Sigmoid colon (tissue), 7 donors: ENCODE measurements at places on chromosomes 13 and 19. TPM values are rescaled to one million over a fixed set of nuclear protein-coding genes. Genes with fewer than 3 reads are reported as not detected.

GRCh38 chr19:13020002-13020414, 24.7 kb downstream of the NFIX start:
- no peaks in the 10 kb centered on the region for H3K4me1 ChIP-seq
- H3K27ac ChIP-seq = peak overlapping the region; percentile 98
- no peaks in the 10 kb centered on the region for H3K27me3 ChIP-seq
- DNase-seq = no peak

The POU2F2 gene
- total RNA-seq = 3.0 TPM

- no peaks in the 10 kb centered on the region for H3K27me3 ChIP-seq
- no peaks in the 10 kb centered on the region for H3K4me1 ChIP-seq
- H3K4me3 ChIP-seq = no peak overlapping the region
- H3K27ac ChIP-seq = no peak overlapping the region
Measured at GRCh38 chr19:54660306-54660705, 2.5 kb upstream of the LILRB4 start.

DNA sequence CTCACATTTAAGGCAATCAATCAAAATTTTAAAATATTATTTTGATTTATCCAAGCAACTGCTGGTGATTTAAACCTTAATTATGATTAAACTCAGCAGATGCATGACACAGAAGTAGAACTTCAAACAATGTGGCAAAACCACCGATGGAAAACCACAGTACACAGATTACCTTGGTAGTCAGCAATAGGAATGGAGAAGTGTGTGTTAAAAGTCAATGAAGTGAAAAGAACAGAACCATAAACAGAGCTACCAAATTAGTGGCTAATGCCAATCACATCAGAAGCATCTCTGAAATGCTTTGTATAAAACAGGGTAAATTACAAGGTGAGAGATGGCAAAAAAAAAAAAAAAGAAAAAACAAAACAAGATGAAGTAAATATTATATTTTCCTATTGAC, 31.2 kb downstream of the KATNAL1 start:
- no peaks in the 10 kb centered on the region for H3K4me1 ChIP-seq
- H3K4me3 ChIP-seq = no peak overlapping the region
- H3K36me3 ChIP-seq = no peaks in the 10 kb centered on the region
- no peak overlapping the region for H3K27ac ChIP-seq
- DNase-seq = no peak

The CEACAM3 gene
- not detected for total RNA-seq

The KLK15 gene
- not detected for total RNA-seq

- no peaks in the 10 kb centered on the region for H3K36me3 ChIP-seq
- no peak overlapping the region for H3K27ac ChIP-seq
- no peak overlapping the region for H3K4me3 ChIP-seq
- no peaks in the 10 kb centered on the region for H3K4me1 ChIP-seq
- DNase-seq = no peak
- H3K27me3 ChIP-seq = no peaks in the 10 kb centered on the region
Measured at GRCh38 chr13:101579281-101579802, 126.9 kb downstream of the ITGBL1 start.

DNA sequence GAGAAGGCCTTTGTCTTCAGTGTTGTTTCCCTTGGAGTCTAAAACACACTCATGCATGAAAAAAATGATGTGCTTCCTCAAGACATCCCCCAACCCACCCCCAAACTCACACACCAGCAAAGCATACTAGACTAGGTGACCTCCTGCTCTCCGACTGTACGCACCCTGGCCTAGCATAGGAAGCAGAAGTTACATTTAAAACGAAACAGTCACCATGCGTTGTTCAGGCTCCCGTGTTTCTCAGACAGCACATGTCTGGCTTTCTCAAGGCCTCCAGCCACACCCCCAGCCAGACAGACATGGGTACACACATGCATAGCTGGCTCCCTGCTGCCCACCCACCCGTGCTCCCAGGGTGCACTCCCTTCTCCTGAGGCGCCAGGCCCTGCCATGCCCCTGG, 28.7 kb upstream of the C1QTNF9 start:
- DNase-seq = no peak
- H3K4me3 ChIP-seq = no peak overlapping the region
- peaks cover 24% of the 10 kb centered on the region for H3K4me1 ChIP-seq
- no peak overlapping the region for H3K27ac ChIP-seq
- peaks cover under 1% of the 10 kb centered on the region for H3K36me3 ChIP-seq
- no peaks in the 10 kb centered on the region for H3K27me3 ChIP-seq

The CYP2F1 gene
- total RNA-seq = not detected
